ENCODE measurements at places on chromosomes 6 and 20.

DNA sequence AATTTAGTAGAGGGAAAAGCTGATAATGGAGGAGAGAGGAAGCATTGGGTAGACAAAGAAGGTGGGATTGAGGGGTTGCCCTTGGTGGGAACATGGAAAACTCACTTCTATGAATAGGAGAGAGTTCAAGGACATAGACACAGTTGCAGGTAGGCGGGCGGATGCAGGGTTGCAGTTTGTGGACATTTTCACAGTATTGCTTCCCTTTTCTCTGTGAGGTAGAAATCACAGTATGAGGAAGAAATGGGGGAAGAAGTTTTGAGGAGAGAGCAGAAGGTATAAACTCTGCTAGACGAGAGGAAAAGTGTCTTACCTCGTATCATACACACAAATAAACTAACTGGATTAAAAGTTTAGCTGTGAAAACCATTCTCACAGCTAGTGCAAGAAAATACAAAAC, 200.7 kb upstream of the ECI2 start:
- no peak for DNase-seq

DNA sequence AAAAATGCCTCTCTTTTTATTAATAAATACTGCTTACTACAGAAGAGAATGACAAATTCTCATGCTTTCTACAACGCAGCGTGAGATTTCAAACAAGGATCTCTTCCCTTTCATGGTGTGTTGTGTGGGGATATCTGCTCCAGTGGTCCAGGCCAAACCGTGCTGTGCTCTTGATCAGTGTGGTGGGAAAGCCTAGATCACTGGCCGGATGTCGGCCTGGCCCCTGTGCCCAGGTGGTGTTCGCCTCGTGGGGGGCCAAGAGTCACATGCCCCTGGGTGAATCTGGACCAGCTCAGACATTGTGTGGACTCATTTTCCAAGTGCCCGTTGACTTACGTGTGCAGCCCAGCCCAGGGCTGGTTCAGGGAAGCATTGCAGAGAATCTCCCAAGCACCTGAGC, 4.3 kb downstream of the CDH4 start:
- no peak for DNase-seq

- no peak for DNase-seq
These were observed 52.1 kb downstream of the RNASET2 start for GRCh38 chr6:166904101-166904746.

GRCh38 chr20:58575776-58576602, 60.8 kb upstream of the APCDD1L start:
- no peak for DNase-seq

DNA sequence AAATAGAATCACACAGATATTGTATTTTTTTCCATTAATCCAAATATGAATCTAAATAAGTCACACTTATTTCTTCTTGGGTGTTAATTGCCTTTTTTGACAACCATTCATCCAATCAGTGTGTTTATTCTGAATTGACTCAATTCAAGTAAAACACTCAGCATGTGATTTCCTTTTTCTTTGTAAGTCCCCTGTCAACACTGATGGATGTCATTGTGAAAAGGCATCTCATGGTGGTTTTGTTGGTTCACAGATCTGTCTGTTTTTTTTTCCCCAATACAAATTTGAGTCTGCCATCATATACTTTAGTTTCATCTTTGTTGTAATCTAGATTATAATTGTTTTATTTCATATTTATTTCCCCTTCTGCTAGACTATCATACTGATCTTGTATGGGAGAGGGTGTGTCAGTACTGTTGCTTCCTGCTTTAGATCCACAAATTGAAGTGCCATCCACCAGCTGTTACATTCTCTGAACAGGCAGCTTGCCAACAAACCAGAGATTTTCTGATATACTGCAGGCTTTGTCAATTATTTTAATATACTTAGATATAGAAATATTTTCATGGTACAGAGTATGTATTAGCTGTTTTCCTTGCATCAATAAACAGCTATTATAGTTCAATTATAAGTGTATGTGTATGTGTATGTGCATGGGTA, 64.2 kb upstream of the FLRT3 start:
- DNase-seq = no peak

GRCh38 chr6:124203812-124204167, 400.1 kb downstream of the NKAIN2 start:
- DNase-seq = no peak

DNA sequence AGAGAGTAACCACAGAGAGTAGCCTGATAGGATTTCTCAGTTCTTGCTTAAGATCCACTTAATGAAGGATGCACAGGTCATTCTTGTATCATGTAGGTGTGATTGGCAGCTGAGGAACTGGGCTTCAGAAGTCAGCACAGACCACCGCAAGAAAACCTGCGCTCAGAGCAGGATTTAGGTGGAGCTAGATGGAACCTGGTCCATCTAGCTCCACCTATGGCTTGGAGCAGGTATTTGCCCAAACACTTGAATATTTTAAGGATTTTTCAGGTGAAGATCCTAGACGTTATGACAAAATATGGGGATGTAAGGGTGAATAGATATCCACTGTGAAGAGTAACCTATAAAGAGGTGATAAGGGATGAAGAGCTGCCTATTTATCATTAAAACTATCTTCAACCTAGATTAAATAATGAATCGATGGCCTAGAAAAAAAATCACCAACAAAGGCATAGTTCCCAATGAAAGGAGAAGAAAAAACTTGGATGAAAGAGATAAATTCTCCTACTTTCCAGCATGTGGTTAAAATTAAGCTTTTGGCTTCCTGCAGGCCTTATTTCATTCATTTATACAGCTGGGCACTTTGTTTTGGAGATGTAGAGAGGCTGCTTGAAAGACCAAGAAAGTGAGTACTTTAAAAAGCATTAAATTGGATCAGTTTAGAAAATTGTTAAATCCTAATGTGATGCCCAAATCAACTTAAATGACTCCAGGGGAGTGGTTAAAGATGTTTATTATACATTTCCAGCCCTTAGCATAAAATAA, 778.4 kb upstream of the GJE1 start:
- no peak for DNase-seq

- no peak for DNase-seq
These were observed 19.6 kb downstream of the JAG1 start for GRCh38 chr20:10654250-10654610.

DNA sequence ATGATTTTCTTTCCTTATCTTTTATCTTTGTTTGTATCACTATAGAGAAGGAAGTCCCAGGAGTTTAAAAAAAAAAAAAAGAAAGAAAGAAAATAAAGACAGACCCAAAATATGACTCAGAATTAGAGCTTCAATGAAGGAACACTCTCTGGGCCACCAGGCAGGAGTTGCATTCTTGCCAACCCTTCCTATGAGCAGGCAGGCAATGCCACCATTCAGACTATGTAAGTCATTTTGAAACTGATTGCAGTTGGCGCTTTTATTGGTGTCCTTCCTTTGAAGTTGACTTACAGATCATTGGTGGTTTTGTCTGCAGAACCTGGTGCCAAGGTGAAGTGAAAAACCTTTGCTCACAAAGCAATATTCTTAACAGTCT, 50.3 kb downstream of the MYB start:
- no peak for DNase-seq

DNA sequence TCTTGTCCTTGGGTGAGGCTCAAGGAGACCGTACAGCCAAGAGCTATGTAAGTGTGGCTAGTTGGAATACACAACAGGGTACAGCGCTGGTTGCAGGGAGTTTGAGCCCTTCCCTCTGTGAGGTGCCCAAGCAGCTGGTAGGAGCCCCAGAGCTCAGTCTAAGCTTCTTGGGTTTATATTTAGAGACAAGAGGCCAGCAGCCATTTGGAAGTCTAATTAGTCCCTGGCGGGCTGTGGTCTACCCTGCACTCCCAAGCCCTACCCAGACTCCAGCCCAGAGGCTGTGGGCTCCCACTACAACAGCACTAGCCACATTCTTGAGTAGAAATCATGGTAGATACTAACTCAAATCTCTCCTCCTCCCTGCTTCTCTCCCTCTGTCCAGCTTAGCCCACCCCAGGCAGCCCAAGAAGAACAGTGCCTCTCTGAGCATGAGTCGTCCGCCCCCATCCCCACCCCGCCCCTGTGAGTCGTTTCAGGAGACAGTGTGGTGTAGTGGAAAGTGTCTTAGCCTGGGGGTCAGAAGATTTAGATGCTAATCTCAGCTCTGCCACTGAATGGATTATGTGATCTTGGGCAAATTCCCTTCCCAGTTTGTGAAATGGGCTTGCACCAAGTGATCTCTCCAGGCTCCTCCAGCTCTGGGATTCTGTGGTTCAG, 37.8 kb downstream of the EIF2S2 start:
- DNase-seq = no peak

GRCh38 chr6:52881996-52882841, 27.3 kb downstream of the GSTA3 start:
- DNase-seq = peak; percentile 49

- peak; percentile 65 for DNase-seq
These were observed at the start of gene ZC3H12D for GRCh38 chr6:149484733-149485700. TSS of gene ZC3H12D (minus strand) at chr6:149485014. CDS start at chr6:149474543, 10,471 bp downstream.

GRCh38 chr6:148898376-148899014, 151.7 kb downstream of the UST start:
- DNase-seq = no peak

- DNase-seq = no peak
These were observed 849.9 kb upstream of the EYS start for GRCh38 chr6:66556936-66557335.

DNA sequence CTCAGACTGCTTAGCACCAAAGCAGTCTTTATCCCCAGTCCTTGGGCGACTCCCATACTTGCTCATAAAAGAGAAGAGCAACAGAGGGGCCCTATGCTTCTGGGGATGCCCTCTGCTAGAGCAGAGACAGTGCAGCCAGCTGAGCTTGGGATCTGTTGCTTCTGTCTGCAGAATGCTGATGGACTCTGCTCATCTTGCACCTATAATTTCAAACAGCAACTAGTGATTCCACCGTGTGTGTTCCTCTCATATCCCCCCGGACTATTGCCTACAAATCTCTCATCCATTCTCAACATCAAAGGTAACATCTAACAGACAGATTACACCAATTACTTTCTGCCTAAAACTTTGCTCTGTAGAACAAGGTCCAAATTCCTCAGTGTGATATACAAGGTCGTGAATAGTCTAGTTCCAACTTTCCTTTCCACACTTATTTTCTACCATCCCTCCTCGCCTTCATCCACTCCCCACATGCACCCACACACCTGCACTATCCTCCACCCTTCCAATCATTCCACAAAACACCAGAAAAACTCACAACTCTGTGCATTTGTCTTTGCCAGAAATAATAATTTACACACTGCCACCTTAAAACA, 62.6 kb downstream of the FRK start:
- no peak for DNase-seq

DNA sequence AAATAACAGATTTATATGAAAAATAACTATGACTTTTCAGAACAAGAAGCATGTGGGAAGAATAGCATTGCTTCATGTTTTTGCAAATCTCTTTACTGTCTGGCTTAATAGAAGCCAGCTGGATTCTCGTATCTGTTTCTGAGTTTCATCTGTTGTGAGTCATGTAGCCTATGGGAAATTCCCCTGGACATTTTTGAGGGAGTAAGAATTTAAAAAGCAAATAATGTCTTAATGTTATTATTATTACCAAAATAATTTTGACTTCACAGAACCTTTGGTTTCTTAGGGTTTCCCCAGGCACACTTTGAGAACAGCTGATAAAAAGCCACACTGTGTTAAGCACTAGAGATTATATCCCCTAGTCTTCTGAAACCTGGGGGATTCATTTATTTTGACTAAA, 75.8 kb downstream of the SYCP2L start:
- DNase-seq = no peak

DNA sequence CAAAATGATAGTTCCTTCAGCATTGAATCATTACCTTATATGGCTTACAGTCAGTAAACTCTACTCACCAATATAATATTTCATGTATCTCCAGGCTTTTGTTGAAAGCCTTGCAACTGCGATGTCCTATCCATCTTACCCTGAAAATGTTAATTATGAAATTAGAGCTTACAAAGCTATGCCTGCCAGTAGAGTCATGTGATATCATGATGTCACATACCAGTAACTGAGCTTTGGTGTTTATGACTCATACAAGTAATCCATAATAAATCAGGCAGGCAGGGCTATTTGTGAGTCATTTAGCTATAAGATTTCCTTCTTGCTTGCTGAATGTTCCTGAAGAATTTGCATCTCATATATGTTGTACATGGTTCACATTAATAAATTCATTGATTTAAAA, 44.9 kb upstream of the FAM83B start:
- no peak for DNase-seq

GRCh38 chr6:107264357-107264840, 149.1 kb upstream of the BEND3 start:
- DNase-seq = no peak

- DNase-seq = no peak
These were observed 193.0 kb upstream of the SGK1 start for GRCh38 chr6:134510920-134511319.

DNA sequence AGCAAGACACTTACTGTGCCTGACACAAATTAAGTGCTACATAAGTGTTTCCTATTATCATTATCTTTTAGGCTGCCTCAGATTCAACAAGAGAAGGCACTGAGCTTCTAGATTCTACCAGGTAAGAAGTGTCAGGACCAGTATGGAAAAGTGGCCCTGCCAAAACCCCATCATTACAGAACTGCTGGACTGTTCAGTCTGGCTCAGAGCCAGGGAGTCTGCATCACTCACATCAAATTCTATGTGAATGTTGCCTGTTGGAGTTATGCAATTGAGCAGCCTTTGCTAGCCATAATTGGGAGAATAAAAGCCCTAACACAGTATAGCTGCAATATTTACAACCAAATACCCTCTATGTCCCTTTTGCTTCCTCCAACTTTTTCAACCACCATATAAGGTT, 70.9 kb downstream of the ATG5 start:
- DNase-seq = no peak

GRCh38 chr20:57767441-57767840, 57.6 kb upstream of the PMEPA1 start:
- no peak for DNase-seq

- no peak for DNase-seq
These were observed 7.3 kb upstream of the KCNG1 start for GRCh38 chr20:51029963-51030920.

- no peak for DNase-seq
These were observed 63.9 kb downstream of the FHL5 start for GRCh38 chr6:96626759-96627364.

DNA sequence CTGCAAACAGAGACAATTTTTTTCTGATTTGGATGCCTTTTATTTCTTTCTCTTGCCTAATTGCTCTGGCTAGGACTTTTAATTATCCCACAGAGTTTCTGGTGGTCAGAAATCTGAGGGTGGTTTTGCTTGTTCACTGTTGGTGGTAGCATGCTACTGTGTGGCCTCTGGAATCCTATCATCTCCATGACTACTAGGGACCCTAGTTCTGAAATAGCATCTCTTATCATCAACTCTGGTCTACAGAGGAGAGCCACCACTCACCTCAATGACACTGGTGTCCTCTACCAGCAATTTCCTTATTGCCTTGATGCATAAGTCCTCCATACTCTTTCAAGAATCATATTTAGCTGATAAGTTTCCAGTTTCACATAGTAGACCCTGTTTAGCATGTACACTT, 27.5 kb upstream of the STX11 start:
- no peak for DNase-seq

GRCh38 chr6:133190912-133191311, 50.2 kb upstream of the EYA4 start:
- no peak for DNase-seq

- DNase-seq = peak; percentile 59
These were observed 6.4 kb upstream of the SLC12A5 start for GRCh38 chr20:46022411-46023147.

All from stimulated activated CD8-positive, alpha-beta memory T cell treated with anti-CD3 and anti-CD28 coated beads, Interleukin-12 subunit alpha, Interleukin-12 subunit beta, amount 100 ng/mL, for 1 hour (primary cell).